ENCODE measurements at places on chromosomes 6 and 20.
A peak's percentile ranks its signal among the peaks of the same experiment; 100 is the strongest.

DNA sequence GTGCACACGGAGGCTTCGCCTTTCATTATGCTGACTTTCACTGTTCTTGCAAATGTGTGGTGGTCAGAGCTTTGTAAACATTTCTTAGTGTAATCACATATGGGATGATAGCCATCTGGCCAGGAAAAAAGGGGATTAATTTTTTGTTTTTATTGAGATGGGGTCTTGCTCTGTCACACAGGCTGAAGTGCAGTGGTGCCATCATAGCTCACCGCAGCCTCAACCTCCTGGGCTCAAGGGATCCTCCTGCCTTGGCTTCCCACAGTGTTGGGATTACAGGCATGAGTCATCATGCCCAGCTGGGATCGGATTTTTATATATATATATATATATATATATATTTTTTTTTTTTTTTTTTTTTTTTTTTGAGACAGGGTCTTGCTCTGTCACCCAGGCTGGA, 11.0 kb upstream of the TIAM2 start:
- DNase-seq, result no peak

- DNase-seq, result no peak
Measured at GRCh38 chr6:113458368-113459010, 398.7 kb upstream of the MARCKS start.

DNA sequence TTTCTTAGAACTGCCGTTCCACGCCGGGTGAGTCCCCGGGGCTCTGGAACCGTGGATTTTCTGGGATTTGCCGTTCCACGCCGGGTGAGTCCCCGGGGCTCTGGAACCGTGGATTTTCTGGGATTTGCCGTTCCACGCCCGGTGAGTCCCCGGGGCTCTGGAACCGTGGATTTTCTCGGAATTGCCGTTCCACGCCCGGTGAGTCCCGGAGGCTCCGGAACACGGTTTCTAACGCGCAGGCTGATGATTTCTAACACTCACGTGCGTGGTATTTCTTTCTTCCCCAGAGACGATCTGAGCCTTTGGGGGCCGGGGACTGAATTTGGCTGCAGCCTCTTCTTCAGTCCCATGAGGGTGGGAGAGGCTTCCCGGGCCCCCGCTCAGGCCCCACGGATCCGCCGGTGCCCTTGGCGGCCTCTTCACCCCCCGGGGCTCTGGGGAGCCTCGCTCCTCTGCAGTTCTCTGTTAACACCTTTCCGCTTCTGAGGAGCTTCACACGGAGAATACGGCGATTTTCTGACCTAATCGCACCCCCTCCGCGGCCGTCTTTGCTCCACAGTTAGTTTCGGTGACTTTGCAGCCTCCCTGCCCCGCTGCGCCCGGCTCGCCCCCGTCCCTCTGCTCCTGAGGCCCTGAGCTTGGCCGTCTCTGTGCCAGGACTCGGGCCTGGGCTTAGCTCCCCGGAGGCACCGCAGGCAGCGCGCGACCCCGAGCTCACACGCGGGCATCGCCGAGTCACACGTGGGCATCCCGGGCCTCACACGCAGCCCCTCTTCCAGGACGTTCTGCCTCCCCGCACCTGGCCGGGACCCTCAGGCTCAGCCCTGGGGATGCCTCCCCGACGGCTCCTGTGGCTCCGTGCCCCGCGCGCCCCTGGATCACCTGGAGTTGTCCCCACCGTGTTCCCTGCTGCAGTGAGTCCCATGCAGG, 7.2 kb upstream of the KIF25 start:
- DNase-seq, result no peak

- DNase-seq, result no peak
Measured at GRCh38 chr20:58669287-58670006, 18.4 kb downstream of the STX16 start.

- DNase-seq, result no peak
Measured at GRCh38 chr6:116355796-116356195, 15.0 kb upstream of the DSE start.

DNA sequence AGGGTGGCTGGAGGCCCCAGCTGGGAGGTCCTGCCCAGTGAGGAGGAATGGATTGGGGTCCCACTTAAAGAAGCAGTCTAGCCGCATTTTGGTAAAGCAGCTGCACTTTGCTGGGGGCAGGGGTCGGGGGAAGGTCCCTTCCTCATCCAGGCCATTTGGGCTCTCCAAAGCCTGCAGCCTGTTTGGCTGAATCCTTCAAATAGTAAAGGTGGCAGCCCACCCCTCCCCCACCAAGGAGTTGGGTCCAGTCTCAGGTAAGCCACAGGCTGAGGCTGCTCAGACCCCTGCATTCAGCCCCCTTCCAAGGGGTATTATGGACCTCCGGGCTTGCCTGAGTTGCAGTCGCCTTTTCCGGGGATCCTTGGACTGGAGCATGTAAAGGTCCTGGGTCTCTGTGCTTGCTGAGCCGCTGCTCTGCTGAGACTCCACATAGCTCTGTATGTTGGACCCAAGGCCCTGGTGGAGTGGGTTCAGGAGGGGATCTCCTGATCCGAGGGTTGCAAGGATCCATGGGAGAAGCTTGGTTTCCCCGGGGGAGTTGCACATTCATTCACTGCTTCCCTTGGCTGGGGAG, 417.4 kb downstream of the KHDRBS2 start:
- no peak for DNase-seq

DNA sequence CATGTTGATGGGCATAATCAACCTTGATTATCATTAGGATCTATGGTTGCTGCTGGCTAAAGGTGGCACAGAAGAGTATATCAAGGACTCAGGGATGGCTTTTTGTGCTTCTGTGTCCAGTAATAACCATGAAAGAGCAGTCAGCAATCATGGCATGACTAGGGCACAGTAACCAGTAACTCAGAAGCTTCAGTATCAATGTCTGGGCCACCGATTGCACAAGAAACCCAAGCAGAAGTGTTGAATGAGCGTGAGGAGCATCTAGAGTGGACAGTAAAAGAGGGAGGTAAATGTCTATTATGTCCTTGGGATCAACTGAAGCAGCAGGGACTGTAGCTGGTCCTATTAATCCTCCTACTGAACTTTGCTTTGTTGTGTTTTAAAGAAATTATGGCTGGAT, 81.5 kb upstream of the F13A1 start:
- DNase-seq, result no peak

- DNase-seq, result no peak
Measured at GRCh38 chr6:14729129-14729871, 516.6 kb upstream of the JARID2 start.

DNA sequence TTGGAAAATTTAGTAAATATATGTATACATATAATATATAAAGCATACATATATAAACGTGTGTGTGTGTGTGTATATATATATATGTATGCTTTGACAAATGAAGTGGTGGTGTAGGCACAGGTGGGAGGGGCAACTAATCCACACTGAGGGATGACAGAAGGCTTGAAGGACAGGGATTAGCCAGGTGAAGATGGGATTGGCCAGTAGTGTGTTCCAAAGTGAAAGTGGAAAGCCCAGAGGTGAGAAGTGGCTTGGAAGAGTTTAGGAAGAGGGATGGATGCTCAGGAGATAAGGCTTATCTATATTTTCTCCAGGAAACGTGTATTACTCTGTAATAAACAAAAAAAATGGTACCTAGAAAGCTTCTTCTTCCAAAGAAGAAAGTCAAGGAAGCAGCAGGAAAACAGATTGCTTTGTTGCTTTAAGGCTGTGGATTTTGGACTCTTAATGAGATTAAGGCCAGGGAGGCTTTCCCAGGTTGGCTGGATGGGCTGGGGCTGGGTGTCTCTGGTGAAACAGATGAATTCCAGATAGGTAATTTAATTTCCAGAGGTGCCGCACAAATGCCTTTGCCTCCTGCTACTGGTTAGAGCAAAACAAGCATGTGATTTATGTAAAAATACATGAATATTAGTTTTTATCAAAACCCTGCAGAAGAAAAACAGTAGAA, 63.9 kb downstream of the JARID2 start:
- no peak for DNase-seq

DNA sequence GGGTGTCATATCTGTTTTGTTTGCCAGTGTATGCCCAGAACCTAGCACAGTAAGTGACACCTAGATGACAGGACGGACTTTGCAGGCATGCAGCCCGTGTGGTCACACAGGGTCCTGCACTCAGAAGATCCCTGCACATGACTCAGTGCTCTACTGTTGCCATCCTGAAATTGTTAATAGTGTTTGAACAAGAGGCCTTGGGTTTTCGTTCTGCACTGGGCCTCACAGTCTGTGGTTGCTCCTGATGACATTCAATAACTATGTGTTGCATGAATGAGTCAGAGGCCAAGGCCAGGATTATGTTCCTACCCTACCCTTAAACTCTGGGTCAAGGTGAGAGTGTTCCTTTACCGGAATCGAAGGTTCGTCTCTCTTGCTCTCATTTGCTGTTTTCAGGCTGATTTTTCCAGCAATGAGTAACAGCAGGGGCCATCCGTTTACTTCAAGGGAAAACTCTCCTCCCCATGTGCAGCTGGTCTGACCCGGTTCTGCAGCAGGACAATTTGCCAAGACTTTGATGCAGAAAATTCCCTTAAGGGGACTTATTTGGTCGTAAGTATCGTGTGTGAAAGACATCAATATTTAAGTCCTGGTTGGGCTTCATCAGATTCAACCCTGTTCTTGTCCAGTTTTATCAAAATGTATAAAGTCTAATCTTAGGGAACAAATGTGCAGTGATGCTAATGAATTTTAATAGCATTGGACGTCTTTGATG, 13.0 kb upstream of the PFDN4 start:
- DNase-seq, result no peak

- DNase-seq, result peak; percentile 22
Measured at GRCh38 chr6:7243179-7243981, 69.6 kb downstream of the SSR1 start.

GRCh38 chr6:137105375-137105774, 60.6 kb upstream of the IL20RA start:
- DNase-seq, result no peak

- no peak for DNase-seq
Measured at GRCh38 chr20:19277381-19277780, 64.9 kb downstream of the SLC24A3 start.

GRCh38 chr6:55009131-55009530, 162.6 kb downstream of the FAM83B start:
- no peak for DNase-seq

All from T follicular helper cell (primary cell).